ENCODE measurements at places on chromosomes 1 and 21.

DNA sequence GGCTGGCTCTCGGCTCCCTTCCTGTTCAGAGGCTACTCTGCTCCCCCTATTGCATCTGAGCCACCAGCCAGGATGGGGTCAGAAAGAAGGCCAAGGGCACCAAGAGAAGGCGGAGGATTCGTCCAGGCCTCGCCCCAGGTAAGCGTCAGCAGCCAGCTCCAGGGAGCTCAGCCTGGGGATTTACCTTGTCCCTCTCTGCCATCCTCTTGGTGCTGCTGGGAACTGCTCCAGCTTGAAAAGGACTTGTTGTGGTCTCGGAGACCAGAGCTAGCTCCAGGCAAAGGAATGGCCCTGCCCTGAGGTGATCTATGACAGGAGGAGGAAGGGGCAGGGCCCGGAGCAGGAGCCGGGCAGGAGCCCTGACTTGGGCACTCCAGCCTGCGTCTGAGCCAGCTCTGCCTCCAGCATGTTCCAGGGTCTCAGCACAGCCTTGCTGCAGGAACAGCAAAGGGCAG lies 113.7 kb upstream of the IFFO2 start:
- DNase-seq, result no peak

DNA sequence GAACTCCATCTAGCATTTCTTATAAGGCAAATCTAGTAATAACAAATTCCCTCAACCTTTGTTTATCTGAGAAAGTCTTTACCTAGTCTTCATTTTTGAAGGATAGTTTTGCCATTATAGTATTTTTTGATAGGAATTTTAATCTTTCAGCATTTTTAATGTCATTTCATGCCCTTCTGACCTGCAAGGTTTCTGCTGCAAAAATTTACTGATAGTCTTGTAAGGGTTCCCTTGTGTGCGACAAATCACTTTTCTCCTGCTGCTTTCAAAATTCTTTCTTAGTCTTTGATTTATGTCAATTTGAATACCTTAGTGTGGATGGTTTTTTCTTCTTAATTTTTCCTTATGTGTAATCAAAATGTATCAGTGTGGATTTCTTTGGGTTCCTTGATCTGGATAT lies 297.5 kb upstream of the FAM78B start:
- DNase-seq, result no peak

DNA sequence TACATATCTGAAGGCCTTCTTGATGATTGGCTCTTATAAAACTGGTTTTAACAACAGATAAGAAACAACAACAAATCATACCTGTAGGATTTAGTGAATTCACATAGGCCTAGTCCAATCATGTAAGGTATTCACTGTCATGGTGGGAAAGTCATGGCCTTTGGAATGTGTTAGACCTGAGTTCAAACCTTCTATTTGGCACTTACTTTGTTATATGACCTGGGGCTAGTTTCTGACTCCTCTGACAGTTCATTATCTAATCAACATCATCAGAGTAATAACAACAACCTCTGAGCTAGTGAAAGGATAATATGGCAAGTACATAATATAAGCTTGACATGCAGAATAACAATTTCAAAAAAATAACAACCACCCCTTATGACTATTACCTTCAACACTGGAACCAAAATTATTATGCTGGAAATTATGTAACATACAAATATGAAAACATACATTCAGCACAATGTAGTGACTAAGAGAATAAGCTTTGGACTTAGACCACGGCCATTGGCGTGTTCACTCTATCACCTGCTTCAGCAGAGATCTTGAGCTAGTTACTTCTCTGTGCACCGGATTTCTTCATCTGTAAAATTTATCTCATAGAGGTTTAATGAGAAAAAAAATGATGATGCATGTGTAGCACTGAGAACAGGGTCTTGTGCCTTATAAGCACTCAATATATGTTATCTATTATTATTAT lies 597.6 kb downstream of the LMO4 start:
- DNase-seq, result no peak

DNA sequence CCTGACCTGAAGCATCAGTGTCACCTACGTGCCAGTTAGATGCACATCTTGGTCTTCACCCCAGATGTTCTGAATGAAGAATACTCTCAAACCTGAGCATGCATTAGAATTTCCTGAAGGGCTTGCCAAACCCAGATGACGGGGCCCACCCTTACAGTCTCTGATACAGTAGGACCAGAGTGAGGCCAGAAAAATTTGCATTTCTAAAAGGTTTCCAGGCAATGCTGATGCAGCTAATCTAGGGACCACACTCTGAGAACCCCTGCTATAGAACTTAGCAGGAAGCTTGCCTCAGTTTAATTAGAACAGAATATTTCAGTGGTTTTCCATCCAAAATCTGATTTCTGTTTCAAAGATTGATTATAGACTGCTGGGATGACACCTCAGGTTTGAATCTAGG lies 9.9 kb upstream of the CTBS start:
- no peak for DNase-seq

Measured in T-helper 1 cell (primary cell).